T47D (cell line): ENCODE measurements at places on chromosomes 6 and 20.

- no peak for DNase-seq
Observed at GRCh38 chr6:162371121-162371520, 356.4 kb downstream of the PRKN start.

- DNase-seq: no peak
Observed at GRCh38 chr20:58177799-58178198, 50.7 kb downstream of the ANKRD60 start.

DNA sequence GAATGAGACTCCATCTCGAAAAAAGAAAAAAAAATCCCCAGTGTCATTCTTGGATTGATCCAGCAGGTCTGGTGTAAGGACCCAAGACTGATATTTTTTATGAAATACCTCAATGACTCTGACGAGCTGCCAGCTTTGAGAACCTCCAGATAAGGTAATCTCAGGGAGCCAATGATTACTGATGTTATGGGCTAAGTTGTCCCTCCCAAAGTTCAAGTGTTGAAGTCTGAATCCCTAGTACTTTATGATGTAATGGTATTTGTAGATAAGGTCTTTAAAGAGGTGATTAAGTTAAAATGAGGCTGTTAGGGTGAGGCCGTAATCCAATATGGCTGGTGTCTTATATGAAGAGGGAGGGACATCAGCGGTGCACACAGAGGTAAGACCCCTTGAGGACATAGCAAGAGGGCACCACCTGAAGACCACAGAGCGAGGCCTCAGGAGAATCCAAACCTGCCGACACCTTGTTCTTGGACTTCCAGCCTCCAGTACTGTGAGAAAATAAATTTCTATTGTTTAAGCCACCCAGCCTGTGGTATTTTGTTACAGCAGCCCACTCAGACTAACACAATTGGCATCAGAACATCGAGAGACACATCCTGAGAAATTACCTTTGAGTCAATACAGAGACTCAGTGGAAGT lies 19.7 kb upstream of the DDO start:
- no peak for DNase-seq

DNA sequence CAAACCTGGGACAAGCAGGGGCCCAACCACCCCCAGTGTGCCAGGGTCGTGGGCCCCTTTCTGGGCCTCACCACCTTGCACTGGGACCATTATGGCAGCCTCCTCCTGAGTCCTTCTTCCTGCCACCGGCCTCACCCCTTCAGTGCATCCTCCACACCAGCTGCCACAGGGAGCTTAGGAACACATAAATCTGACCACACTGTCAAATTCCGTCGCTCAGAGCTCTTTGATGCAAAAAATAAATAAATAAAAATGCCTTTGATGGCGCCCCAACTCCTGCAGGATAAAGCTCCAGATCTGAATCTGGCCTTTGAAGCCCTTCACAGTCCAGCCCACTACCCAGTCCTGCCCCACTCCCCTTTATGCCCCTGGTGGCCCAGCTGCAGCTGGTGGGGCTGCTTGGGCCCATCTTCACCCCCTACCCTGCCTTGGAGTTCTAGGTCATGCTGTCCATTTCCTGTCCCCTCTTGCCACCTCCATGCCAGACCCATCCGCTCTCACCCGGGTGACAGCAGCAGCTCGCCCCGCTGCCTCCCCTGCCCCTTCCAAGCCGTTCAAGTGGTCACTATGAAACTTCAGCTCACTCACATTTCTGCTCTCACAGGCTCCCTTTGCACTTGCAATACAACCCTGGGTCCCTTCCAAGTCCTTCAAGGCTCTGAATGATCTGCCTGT lies 16.0 kb downstream of the MYH7B start:
- no peak for DNase-seq

DNA sequence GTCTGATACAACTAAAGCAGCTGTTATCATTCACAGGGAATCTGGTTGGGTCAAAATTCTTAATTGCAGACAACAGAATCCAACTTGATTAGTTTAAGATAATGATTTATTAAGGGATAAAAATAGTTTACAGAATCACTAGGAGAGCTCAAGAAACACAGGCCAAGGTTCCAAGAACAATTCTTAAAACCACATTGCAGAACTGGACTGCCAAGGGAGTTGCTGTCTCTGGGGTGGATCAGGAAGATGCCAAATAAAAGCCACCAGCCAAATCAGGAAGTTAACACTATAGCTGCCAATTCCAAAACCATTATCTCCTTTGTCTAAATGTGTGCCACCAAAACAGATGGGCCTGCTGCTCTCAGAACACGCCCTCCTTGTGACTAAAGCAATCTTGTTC lies 53.7 kb downstream of the NUDT3 start:
- DNase-seq: no peak

- no peak for DNase-seq
Observed at GRCh38 chr20:24762791-24763350, 186.2 kb upstream of the CST7 start.

DNA sequence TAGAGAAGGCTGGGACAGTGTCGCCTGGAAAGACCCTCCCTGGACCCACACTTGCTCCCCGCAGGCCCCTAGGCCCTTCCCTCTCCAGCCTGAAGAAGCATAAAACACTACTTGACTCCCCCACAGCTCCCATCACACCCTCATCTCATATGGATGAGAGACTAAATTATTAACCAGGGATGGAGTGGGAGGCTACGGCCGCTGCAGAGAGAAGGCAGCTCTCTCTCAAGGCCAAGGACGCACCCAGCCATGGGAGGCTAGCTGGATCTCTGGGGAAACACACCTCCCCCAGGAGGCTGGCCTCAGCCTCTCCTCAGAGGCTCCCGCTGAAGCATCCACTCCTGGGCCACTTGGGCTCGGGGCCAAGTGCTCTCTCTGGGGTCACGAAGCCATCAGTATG lies 102.5 kb downstream of the GRM4 start:
- DNase-seq: no peak
